GM23338 (cell line): ENCODE measurements at places on chromosomes 3 and 15.

DNA sequence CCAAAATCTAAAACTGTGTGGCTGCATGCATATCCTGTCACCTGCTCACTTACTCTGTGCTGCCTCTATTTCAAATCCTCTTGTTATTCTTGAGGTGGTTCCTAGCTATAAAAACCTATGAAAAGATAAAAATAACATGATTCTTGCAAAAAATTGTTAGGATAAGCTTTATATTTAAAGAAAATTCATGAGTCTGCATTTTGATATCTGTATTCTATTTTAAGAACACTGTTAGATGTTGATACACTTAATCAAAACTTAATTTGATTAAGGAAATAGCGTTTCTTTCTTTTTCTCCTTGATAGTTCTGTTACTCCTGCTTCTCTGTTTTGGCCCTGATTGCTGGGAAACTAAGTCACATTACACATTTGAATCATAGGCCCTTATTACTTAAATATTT is 22.5 kb downstream of the STT3B start:
- no peaks in the 10 kb centered on the region for H3K27me3 ChIP-seq
- no peak overlapping the region for H3K4me3 ChIP-seq
- DNase-seq = no peak
- H3K27ac ChIP-seq = no peak overlapping the region

DNA sequence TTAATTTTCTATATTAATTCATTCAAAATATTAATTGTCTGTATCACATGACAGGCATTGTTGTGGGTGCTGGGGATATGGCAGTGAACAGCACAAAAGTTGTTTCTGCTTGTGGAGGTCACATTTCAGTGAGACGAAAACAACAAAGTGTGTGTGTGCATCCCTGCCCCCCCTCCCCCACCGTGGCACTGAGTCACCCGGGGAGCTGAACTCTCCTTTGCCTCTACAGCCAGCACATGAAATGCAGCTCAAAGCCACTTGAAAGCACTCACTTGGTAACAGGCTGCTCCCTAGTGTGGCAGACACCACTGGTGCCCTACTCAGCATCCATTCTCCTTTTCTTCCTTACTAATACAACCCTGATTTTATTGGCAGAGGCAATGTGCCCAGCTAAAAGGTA is 16.9 kb upstream of the SCAMP5 start:
- no peak overlapping the region for H3K4me3 ChIP-seq
- H3K4me1 ChIP-seq = no peaks in the 10 kb centered on the region
- H3K27ac ChIP-seq = no peak overlapping the region
- DNase-seq = no peak
- H3K27me3 ChIP-seq = no peaks in the 10 kb centered on the region
- no peaks in the 10 kb centered on the region for H3K36me3 ChIP-seq

DNA sequence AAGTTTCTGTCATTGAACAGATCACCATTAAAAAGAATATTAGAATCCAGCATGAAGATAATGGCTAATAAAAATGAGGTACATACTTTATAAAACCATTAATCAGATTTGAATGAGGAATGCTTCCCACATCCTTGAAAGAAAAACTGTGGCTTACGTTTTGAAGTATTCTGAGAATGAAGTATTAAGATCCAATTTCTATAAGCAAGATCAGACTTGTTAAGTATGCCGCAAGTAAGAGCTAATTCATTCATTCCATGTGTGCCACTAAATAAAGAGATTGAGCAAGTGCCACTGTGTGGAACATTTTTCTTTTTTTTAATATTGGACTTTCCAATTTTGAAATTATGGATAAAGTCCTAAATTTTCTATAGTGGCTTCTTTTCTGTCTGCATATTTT is 30.6 kb downstream of the NMD3 start:
- no peak overlapping the region for H3K27ac ChIP-seq
- H3K36me3 ChIP-seq = peaks cover 37% of the 10 kb centered on the region
- no peaks in the 10 kb centered on the region for H3K4me1 ChIP-seq
- H3K4me3 ChIP-seq = no peak overlapping the region
- H3K27me3 ChIP-seq = no peaks in the 10 kb centered on the region
- no peak for DNase-seq

GRCh38 chr15:85826756-85827515 is 32.2 kb upstream of the KLHL25 start:
- H3K27me3 ChIP-seq = no peaks in the 10 kb centered on the region
- no peaks in the 10 kb centered on the region for H3K36me3 ChIP-seq
- no peak overlapping the region for H3K4me3 ChIP-seq
- H3K27ac ChIP-seq = no peak overlapping the region
- DNase-seq = no peak

- H3K27me3 ChIP-seq = peaks cover 14% of the 10 kb centered on the region
- H3K4me3 ChIP-seq = no peak overlapping the region
- H3K36me3 ChIP-seq = no peaks in the 10 kb centered on the region
- DNase-seq = no peak
- H3K27ac ChIP-seq = no peak overlapping the region
Measured at GRCh38 chr3:13661121-13661520, 112.2 kb downstream of the FBLN2 start.

DNA sequence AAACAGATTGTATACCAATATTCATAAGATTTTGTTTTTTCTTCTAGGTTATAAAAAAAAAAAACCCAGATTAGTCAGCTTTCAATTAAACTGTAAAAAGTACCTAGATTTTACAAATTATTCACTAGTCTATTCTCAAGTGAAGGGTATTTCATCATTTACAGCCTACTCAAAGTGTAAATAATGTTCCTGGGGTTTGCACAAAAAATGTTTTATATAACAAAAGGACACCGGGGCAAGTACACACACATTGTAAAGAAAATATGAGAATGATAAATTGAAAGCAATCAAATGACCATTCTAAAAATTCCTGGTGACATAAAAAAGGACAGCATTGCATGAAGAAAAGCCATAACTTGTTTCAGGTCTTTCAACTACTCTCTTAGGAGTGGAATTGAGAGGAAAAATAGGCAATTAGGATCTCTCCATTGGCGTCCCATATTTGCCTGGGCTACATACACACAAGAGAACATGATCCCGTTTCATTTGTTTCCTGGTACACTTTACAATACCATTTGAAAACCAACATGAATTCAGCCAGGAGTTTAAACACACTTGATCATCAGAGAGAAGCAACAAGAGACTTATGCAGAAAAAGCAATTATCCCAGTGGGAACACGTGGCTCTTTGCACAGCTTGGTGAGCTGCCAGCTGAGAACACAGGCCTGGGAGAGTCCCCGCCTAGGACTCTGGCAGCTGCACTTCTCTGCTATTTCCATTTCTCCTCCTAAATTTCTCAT is 1039.2 kb downstream of the ROBO1 start:
- peak; percentile 8 for DNase-seq
- H3K4me1 ChIP-seq = peaks cover 30% of the 10 kb centered on the region
- H3K27ac ChIP-seq = no peak overlapping the region
- no peak overlapping the region for H3K4me3 ChIP-seq
- no peaks in the 10 kb centered on the region for H3K36me3 ChIP-seq
